Astrocyte of the cerebellum (primary cell): ENCODE measurements at places on chromosomes 6 and 20.
A peak's percentile ranks its signal among the peaks of the same experiment; 100 is the strongest.

DNA sequence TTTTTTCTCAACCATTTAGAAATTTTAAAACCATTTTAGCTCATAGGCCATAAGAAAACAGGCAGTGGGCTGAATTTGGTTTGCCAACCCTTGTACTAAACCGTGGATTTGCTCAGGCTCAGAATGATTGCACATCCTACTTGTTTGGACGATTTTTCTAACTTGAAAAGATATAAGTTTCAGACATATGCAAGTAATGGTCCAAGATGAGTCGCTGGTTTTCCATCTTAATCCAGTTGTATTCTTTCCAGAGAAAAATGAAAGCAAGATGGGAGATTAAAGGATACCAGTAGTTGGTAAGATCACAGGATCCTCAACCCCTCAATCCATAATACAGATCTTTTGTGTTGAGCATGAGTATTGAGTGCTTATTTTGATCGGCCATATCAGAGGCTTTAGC lies 250.9 kb downstream of the TINAG start:
- DNase-seq = no peak

GRCh38 chr6:101392586-101393230 lies 800 bp upstream of the GRIK2 start:
- DNase-seq = no peak

DNA sequence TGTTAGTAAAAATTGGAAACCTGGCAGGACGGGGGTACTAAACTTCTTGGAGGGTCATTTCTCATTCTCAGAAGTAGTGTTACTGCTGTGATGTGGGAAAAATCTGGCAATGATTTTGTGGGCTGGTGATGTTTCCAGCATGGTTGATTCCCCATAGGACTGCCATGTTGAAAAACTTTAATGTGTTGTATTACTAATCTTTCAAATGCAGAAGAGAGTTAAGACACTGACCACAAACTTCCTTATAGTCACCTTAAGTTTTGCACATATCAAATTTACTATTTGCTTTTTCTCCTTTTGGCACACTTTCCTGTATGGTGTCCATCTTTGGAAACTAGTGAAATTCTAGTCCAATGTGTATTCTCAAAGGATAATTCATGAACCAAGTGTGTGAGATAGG lies 236.2 kb upstream of the TAB2 start:
- no peak for DNase-seq

DNA sequence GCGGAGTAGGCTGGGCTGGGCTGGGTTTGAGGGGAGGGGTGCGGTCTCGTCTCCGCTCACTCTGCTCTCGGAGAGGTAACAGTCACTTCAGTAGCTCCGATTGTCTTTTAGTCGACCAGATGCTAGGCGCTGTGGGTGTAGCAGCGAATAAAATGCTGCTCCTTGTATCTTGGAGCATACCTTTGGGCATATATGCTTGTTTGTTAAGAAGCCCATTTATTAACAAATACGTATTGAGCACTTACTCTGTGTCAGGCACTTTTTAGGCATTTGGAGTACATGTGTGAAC lies 545 bp downstream of the ACTR5 start:
- no peak for DNase-seq

DNA sequence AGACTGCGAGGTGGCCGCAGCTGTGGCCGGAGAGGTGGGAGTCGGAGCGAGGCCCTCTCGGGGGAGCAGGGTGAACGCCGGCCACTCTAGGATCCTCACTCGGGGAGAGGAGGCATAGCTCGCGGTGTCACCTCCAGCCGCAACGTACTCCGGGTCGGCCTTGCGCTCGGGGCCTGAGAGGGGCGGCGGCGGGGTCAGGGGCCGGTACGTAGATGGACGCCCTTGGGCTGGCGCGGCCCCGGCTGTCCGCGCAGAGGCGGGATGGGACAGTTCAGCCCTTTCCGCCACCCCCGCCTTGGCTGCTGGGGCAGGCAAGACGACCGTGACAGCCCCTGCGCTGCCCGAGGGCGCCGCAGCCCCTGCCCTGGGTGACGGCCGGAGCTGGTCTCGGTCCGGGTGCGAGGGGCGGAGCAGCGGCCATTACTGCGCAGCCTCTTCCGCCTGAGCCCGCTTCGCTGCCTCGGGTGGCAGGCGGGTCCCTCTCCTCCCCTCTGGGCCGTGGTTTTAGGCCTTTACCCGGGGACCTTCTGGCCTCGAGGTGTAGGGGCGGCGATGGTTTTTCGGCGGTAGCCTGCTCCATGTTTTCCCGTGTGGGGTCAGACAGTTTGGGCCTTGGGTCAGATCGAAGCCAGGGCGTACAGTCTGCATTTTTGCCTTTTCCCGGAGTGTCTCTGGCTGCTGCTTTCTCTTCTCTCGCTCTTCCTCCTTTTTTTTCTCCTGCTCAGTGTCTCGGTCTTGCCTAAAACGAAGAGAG lies 405 bp downstream of the RNF146 start:
- DNase-seq = no peak

- DNase-seq = no peak
These were observed 37.9 kb downstream of the KCNB1 start for GRCh38 chr20:49444553-49444990.

DNA sequence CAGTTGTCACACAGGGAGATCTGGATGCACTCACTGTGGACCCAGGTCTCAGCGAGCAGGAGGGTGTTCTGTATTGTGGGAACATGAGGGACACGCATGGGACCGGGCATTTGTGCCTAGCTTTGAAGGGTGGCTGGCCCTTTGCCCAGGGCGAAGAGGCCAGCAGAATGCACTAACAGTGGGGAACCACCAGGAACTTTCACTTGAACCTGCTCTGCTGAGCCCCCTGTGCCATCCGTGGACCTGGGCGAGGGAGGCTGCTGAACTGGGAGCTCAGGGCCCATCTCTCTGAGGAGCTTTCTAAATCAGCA lies 1.2 kb upstream of the ULBP2 start:
- DNase-seq = no peak

GRCh38 chr20:21162631-21163030 lies 36.7 kb downstream of the KIZ start:
- no peak for DNase-seq

GRCh38 chr6:38153076-38153797 lies 333.7 kb downstream of the ZFAND3 start:
- no peak for DNase-seq

GRCh38 chr6:17965397-17965796 lies 22.0 kb downstream of the KIF13A start:
- DNase-seq = no peak

- DNase-seq = no peak
These were observed 86.7 kb downstream of the MKKS start for GRCh38 chr20:10347086-10347880.

DNA sequence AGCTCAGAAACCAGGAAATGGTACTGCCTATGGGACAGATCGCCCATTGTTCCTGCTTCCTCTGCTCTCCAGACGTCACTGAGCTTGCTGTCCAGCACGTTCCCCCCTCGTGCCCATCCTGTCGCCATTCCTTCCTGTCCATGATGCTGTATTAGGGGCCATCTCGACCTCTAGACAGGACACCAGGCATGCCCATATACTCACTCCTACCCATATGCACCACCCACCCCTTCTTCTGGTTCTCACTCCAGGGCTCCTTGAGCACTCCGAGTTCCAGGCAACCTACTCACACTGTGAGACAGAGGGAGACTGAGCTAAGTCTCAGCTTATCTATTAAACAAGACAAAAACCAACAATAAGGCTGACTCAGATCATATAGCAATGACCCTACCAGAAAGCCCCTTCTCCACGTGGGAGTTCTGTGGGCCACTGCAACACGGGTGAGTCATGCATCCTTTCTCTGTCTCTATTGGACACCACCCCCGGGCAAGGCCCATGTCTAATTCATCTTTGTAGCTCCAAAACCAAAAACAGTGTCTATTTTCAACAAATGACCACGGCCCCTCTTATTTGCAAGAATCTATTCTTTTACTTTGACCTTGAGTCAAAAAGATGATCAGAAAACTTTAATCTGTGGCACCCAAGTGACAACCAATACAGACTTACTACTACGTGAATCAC lies 65.7 kb downstream of the PSMG4 start:
- DNase-seq = peak; percentile 76

GRCh38 chr6:7110092-7110792 lies 2.5 kb downstream of the RREB1 start:
- DNase-seq = no peak

GRCh38 chr20:42945234-42945994 lies 244.3 kb downstream of the PTPRT start:
- no peak for DNase-seq

DNA sequence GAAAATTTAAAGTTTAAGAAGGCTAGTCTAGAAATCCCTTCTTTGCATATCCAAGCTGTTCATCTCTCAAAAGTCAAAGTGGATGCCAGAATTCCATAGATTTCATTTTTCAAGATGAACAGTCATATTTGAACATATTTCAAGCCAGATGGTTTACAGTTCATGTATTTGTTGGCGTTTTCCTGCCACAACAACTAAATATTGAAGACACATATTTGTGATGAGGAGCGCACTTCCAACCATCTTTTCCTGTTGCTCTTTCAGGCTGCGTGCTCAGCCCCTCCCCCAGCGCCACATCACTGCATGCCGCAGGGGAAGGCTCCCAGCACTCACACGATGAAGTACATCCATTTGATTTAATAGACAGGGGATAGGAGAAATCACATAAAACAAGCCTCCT lies 5.9 kb upstream of the NOX3 start:
- DNase-seq = no peak

DNA sequence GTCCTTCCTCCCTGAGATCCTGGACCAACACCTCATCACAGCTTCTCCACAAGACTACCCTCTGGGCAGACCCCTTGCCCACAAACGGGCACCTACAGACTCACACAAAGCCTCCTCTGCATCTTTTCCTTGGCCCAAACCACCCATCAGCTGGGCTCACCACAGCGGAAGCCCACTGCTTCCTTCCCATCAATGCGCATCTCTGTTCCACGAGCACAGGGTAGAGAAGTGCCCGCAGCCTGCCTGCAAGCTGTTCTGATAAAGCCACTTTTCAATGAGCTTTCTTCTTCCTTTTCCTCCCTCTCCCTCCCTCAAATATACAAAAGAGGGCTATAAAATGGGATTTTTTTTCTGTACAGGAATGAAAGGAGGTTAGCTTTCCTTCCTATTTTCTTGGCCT lies 111.2 kb downstream of the NFATC2 start:
- no peak for DNase-seq

- no peak for DNase-seq
These were observed 158.5 kb upstream of the AFDN start for GRCh38 chr6:167668019-167668753.

- no peak for DNase-seq
These were observed 123.1 kb downstream of the HIVEP2 start for GRCh38 chr6:142821860-142822259.

GRCh38 chr6:81752921-81753710 lies 635 bp upstream of the TENT5A start:
- peak; percentile 44 for DNase-seq

GRCh38 chr20:3687655-3688054 lies 5.8 kb upstream of the ADAM33 start:
- no peak for DNase-seq

- DNase-seq = no peak
These were observed 78.0 kb upstream of the ELOVL5 start for GRCh38 chr6:53426667-53427270.

- no peak for DNase-seq
These were observed 119.9 kb downstream of the UST start for GRCh38 chr6:148866657-148867268.

GRCh38 chr6:50990750-50991446 lies 172.2 kb downstream of the TFAP2B start:
- DNase-seq = peak; percentile 63

GRCh38 chr6:169344750-169345065 lies 91.1 kb upstream of the THBS2 start:
- DNase-seq = no peak

- peak; percentile 24 for DNase-seq
These were observed 266.5 kb upstream of the RIMS1 start for GRCh38 chr6:71619836-71620235.

- DNase-seq = no peak
These were observed 39.6 kb downstream of the MDGA1 start for GRCh38 chr6:37658121-37658520.

- no peak for DNase-seq
These were observed 26.0 kb upstream of the RSPO3 start for GRCh38 chr6:127092466-127092865.

GRCh38 chr6:113397236-113397635 lies 459.9 kb upstream of the MARCKS start:
- peak; percentile 26 for DNase-seq

- peak; percentile 95 for DNase-seq
These were observed 64.7 kb downstream of the SASH1 start for GRCh38 chr6:148407372-148407771.

- DNase-seq = no peak
These were observed 532.9 kb downstream of the CDH26 start for GRCh38 chr20:60491051-60491581.

DNA sequence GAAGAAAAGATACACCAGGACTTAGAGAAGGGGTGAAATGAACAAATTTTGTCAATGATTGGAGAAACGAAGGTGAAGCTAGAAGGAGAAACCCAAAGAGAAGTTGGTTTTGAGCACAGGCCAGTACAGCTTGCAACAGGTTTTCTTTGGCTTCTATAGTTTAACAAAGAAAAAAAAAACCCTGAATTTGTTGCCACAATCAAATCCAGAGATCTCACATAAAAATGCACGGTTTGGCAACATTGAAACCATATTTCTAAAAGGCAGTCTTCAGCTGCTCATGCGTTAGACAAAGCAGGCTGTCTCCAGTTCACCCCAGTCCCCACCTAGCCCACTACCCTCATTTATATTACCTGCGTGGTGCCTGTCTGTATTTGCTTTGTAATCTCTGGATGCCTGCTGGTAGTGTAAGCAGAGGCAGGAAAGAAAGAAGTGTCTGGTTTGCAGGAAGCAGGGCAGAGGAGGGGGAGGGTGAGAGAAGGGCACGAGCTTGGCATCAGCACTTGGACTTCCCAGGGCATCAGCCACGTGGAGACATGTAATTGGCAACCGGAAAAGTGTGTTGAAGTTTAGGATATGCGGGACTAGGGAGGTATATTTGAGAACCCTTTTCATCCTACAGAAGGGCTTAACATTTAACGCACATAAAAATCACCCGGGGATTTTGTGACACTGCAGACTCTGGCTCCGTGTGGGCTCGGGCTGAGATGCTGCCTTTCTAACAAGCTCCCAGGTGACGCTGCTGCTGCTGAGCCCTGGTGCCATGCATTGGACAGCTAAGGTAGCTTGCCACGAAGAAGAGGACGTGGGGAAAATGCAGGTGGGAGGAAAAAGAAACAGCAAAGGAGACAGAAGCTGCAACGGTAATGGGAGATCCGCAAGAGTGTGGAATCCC lies 14.4 kb downstream of the PFDN4 start:
- no peak for DNase-seq

DNA sequence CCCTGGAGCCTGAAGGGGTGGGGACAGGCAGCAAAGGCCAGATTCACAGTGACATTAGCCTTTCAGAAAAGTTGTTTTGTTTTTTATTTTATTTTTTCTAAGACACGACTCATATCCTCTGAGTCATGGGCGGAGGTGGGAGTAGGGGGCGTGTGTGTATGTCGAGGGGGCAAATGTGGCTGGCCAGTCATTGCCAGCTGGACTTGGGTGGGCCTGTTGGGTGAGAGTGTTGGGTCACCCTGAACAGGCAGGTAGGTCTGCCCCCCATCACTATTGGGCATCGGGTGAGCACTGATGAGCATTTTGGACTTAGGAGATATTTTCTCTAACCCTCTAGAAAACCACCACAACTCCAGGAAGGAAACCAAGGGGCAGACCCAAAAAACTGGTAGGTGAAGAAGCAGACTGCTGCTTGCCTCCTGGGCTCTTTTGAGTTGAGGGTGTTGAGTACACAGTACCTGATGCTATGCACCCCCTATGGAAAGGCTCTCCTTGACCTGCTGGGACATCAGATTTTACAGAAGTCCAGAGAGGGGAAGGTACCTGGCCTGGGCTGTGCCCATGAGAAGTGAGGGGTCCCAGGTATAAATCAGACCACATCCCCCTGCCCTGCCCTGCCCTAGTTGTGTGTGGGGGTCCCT lies 5.6 kb downstream of the SMIM29 start:
- DNase-seq = no peak

- DNase-seq = peak; percentile 71
These were observed 126.6 kb upstream of the CCDC28A start for GRCh38 chr6:138647006-138647405.
